Stimulated activated CD4-positive, alpha-beta T cell treated with anti-CD3 and anti-CD28 coated beads, Interleukin-1b, Interleukin-23, amount 100 ng/mL, for 48 hours (primary cell): ENCODE measurements at places on chromosomes 7 and 10.

GRCh38 chr7:36048141-36048901 is 104.7 kb upstream of the EEPD1 start:
- no peak for DNase-seq

- no peak for DNase-seq
These were observed 115.7 kb downstream of the CYTH3 start for GRCh38 chr7:6156734-6157133.

GRCh38 chr7:34430456-34430855 is 227.6 kb upstream of the NPSR1 start:
- no peak for DNase-seq

DNA sequence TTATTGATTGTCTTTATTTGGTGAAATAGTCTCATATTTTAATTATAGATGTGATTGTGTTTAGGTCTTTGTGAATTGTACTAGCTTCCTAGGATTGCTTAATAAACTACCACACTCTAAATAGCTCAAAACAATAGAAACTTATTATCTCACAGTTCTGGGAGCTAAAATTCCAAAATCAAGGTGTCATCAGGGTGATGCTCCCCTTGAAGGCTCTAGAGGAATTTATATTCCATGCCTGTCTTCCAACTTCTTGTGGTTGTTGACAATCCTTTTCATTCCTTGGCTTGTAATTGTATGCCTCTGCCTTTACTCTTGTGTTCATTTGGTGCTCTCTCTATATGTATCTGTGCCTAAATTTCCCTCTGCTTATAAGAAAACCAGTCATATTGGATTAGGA is 155.3 kb upstream of the AKR1E2 start:
- DNase-seq: no peak

GRCh38 chr7:90267263-90267858 is 22.4 kb downstream of the CFAP69 start:
- DNase-seq: no peak

GRCh38 chr7:4631380-4632179 is 50.5 kb upstream of the FOXK1 start:
- DNase-seq: no peak

GRCh38 chr10:1376384-1376945 is 320.3 kb downstream of the WDR37 start:
- no peak for DNase-seq

- DNase-seq: no peak
These were observed 264.4 kb downstream of the SORCS1 start for GRCh38 chr10:106900016-106900652.

GRCh38 chr10:22986771-22987542 is 59.1 kb downstream of the ARMC3 start:
- no peak for DNase-seq

DNA sequence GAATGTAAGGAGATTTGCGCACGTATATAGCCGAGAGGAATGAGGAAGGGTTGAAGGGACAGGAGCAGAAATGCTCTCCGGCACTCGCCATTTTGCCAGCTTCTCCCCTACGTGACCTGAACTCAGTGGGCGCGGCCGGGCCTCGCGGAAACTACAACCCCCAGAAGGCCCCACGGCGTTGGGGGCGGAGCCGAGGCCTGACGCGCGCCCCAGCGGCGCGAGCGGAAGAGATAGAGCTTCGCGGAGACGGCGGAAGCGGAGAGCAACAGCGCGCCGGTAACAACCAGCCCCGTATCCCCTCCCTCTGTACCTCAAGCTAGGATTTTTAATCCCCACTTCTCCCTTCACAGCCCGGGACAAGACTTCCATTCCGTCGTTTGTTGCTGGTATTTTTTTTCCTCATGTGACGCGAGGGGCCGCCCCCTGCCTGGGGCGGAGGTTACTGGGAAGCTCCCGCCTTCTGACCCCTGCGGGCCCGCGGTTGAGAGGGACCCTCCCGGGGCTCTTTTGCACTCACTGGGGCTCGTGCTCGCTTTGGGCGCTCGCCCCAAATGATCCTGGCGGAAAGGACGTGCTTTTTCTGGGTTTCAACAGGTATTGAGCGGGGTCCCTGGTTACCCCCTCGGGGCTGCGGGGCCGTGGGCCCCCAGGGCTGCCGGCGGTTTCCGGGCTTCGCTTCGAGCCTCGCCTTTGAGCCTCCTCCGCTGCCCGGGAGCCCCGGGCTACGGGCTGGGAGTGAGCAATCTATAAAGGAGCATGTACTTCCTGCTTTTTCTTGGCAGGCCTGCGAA is at the start of gene R3HCC1L:
Gene R3HCC1L (plus strand): TSS at position 227 of the 791 bp plus-strand sequence. CDS start 73,458 bp downstream, outside the sequence.
- peak; percentile 94 for DNase-seq

- no peak for DNase-seq
These were observed 310.3 kb upstream of the ZNF32 start for GRCh38 chr10:43958964-43959363.

GRCh38 chr7:17989546-17989945 is 38.1 kb downstream of the PRPS1L1 start:
- DNase-seq: no peak

DNA sequence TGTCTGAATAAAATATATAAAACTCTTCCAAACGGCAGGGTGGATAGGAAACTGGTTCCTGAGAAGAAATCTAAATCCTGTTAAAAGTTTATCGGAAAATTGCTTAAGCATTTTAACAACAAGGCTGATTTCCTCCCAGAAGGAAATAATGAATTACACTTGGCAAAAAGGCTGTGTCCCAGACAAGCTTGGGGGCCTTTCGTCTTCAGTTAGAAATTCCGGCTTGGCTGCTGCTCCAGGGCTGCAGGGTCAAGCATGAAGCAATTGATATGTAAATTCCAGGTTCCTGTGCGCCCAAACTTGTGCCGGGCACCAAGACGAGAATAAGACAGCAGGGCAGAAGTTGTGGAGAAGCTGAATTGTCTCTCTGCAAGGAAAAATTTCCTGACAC is 38.0 kb upstream of the LBX1 start:
- no peak for DNase-seq

- no peak for DNase-seq
These were observed 257.2 kb upstream of the GLI3 start for GRCh38 chr7:42494199-42494710.
